ENCODE measurements at places on chromosomes 6 and 20. TPM values are rescaled to one million over a fixed set of nuclear protein-coding genes. Genes with fewer than 3 reads are reported as not detected.

Gene EYS
- under 0.01 TPM for total RNA-seq

Gene WFDC10B
- total RNA-seq = not detected

Gene GPSM3
- total RNA-seq = 1.7 TPM

Gene PRSS35
- total RNA-seq = not detected

Gene PPP1R18
- 106 TPM for total RNA-seq

Gene DLK2
- 49.9 TPM for total RNA-seq

Gene RGS17
- 0.50 TPM for total RNA-seq

Gene BAG2
- total RNA-seq = 1.9 TPM

Gene RSPO3
- not detected for total RNA-seq

Gene RPS6KA2
- total RNA-seq = 47.8 TPM

Gene OOEP
- not detected for total RNA-seq

Gene MAP1LC3A
- total RNA-seq = 9.4 TPM

Gene F13A1
- total RNA-seq = not detected

Gene PRR18
- total RNA-seq = 0.09 TPM

Gene C6orf52
- total RNA-seq = 2.1 TPM

Gene TAF8
- 12.8 TPM for total RNA-seq

Gene SLC32A1
- not detected for total RNA-seq

Gene ZSCAN23
- 3.6 TPM for total RNA-seq

Gene RIMS4
- 0.12 TPM for total RNA-seq

Gene PRL
- not detected for total RNA-seq

Gene ISM1
- total RNA-seq = 3.7 TPM

Gene ADGRF4
- total RNA-seq = 9.9 TPM

Gene IL20RA
- not detected for total RNA-seq

Gene MMP24
- 6.8 TPM for total RNA-seq

Gene UNC5CL
- 0.50 TPM for total RNA-seq

Gene LAMA2
- 0.73 TPM for total RNA-seq

Gene IPCEF1
- total RNA-seq = not detected

Gene ADGRG6
- 28.5 TPM for total RNA-seq
